GM20000 (cell line): ENCODE measurements at places on chromosomes 5 and 9.
A peak's percentile ranks its signal among the peaks of the same experiment; 100 is the strongest.

DNA sequence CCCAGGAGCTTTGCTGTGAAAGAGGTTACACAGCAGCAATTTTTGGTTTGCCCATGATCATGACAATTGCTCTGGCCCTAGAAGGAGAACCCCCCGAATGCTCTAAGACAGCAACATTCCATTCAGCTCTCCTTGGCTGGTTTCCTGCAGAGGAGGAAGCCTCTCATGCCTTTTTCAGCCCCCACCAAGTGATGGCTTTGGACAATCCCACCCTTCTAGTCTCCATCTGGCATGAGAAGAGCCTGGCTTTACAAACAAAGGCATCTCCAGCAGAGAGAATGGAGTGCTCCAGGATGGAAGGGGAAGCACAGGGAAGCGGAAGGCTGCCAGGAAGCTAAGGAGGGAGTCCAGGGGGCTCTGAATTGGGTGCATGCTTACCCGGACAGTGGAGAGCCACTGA is 98.4 kb downstream of the CRB2 start:
- DNase-seq = no peak

GRCh38 chr9:128558431-128559310 is 6.3 kb downstream of the SPTAN1 start:
- peak; percentile 77 for DNase-seq

DNA sequence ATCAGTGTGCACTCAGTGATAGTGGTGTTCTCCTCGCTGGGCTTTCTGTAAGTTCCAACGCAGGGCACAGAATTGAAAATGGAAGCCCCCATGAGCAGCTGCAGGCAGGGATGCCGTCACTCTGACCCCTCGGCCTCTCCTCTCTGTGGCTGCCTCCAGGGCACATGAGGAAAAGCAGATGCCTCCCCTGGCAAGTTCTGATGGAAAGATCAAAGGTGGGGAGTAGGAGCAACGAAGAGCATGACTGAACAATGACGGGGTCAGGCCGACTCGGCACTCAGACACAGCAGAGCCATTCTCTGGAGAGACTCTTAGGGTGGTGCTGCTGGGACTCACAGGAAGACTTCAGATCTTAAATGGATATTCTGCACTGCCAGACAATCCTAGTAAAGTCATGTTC is 65.6 kb upstream of the CKMT2 start:
- no peak for DNase-seq

GRCh38 chr9:107733523-107733894 is 243.9 kb upstream of the KLF4 start:
- DNase-seq = no peak

DNA sequence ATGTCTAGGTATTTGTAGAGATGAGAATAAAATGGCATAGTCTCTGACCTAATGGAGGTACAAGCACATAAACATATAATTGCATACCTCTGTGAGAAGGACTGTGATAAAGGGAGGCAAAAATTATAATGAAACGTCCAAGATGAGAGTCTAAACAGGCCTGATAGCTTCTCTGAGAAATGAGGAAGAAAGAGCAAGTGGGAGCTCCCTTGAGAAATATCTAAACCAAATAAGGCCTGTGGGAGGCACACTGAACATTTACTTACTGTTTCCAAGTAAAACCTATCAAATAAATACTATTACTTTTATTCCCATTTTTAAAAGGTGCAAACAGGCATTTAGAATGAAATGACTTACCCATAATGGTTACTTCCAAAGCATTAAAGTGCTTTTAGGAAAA is 125.6 kb upstream of the PAPPA start:
- no peak for DNase-seq

DNA sequence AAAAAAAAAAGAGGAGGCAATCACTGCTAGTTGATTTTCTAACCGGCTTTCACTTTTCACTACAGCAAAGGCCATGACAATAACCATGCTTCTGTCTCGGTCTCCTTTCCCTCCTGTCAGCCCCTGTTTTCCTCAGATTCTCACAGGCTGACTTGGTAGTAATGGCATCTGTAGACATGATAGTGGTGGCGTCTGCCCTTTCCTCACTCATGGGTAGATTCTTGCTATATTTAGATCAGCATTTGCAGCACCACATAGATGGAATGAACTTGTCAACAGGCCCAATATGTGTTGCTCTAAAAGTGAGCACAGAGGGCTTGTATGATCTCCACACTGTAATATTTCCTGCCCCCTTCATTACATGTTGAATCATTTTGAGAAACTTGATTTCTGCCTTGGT is 120.3 kb upstream of the FTMT start:
- DNase-seq = no peak

DNA sequence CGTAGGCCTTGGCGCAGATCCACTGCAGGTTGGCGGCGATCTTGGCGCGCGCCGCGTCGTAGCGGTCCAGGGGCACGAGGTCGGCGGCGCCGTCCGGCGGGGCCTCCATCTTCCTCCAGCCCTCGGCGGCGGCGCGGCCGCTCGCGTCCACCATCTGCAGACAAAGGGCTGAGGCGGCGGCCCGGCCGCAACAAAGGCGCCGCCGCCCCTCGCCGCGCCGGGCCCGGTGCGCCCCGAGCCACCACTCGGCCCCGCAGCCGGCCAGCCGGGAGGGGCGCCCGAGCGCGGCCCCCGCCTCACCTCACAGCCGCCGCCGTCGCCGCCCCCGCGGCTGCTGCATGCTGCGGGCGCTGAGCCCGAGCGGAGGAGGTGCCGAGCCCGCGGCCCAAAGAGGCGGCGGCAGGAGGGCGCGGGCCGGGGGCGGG is 328 bp downstream of the CAMSAP1 start:
- no peak for DNase-seq

- DNase-seq = no peak
These were observed 217.7 kb upstream of the PANK3 start for GRCh38 chr5:168796593-168797580.

- peak; percentile 51 for DNase-seq
These were observed 26.8 kb upstream of the ANKRD33B start for GRCh38 chr5:10536931-10537579.

DNA sequence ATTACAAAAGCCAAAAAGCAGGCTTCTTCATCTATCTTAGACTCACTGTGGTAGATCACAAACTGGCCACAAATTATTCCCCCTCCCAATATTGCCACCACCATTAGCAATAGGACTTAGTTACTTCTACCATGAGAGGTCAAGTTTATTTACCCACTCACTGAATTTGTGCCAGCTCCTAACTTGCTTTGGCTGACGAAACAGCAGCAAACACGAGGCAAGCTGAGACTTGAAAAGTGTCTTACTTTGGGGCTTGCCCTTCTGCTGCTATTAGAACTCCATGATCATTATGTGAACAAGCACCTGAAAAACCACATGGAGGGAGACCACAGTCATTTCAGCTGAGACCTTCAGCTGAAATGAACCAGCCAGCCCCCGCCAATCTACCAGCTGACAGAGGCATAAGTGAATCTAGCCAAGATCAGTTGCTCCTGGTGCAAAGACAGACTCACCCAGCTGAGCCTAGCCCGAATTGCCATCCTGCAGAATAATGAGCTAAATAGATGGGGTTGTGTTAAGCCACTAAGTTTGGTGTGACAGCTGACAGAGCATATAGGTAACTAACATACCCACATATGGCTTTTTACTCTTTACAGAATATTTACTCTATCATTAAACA is 5.7 kb downstream of the WDR41 start:
- no peak for DNase-seq

DNA sequence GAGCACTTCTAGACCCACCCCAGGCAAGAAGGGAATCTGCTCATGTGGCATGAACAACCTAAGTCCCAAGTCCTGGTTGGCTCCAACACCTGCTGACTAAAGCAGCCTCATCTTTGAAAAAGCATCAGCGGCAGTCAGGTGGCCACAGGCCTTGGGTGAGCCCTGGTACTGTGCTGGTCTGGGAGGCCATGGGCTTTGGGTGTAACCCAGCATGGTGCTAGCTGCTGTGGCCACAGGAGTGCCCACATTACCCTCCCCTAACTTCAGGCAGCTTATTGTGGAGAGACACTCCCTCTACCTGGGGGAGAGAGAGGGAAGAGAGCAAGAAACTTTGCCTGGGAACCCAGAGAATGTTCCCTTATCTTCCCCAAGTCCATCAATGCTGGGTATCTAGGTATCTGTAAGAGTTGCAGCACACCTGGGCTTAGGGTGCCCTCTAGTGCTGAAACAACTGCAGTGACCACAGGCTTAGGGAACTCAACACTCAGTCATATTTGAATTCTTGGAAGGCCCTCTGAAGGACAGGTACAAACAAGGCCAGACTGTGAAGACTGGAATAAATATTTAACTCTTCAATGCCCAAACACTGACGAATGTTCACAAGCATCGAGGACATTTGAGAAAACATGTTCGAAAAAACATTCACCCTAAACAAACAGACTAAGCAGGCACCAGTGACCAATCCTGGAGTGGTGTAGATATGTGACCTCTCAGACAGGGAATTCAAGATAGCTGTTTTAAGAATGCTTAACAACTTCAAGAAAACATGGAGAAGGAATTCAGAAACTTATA is 69.9 kb upstream of the OR2K2 start:
- DNase-seq = no peak

GRCh38 chr5:89484962-89485361 is 602.0 kb upstream of the MEF2C start:
- no peak for DNase-seq

- no peak for DNase-seq
These were observed 34.9 kb upstream of the SYNPO start for GRCh38 chr5:150605546-150605945.

DNA sequence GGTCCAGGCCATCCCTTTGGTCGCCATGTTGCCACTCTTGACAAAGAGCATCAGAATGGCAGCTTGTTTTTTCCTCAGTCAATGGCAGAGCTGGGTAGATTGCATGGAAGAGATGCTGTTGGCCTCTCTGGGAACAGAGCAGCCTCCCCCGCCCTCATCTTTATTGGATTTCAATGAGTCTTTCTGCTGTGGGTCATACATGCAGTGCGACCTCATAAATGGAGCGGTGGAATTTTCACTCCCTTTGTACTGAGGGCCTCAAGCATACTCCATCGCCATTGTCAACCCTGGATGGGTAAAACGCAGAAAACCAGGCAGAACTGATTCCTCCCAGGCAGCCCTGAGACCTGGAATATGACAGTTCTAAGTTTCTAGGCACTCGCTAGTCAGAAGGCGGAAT is 71.8 kb downstream of the ZNF618 start:
- DNase-seq = no peak

DNA sequence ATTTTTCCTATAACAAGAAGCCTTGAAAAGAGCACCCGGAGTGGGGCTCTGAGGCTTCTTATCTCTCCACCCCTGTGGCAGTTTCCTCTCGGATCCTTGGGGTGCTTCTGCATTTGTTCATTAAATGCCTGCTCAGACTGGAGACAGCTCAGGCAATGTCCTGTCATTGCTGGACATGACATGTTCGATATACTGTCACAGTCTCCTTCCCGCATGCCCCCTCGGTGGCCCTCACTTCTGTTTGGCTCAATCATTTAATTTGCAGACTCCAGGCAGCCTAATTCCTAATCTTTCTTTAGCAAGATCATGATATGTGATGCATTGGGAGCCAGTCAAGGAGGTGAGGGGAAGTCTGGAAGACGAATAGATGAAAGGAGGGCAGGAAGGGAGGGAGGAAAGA is 37.5 kb upstream of the CPEB4 start:
- DNase-seq = no peak

DNA sequence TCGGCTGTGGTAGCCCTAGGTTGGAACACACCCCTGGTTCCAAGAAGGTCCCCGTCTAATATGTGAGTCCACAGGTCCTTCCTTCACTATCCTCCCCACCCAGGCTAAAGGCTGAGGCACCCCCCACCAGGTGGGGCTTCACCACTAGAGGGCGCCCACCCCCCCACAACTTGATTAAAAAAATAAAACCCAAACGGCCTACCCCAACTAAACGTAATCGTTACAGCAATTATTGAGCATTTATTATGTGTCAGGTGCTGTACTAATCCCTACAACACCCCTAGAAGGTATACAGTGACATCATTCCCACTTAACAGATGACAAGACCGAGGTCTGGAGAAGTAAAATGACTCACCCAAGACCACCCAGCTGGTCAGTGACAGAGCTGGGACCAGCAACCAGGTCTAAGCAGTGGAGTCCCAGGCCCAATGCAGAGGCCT is 65.0 kb downstream of the FGF18 start:
- DNase-seq = peak; percentile 70

DNA sequence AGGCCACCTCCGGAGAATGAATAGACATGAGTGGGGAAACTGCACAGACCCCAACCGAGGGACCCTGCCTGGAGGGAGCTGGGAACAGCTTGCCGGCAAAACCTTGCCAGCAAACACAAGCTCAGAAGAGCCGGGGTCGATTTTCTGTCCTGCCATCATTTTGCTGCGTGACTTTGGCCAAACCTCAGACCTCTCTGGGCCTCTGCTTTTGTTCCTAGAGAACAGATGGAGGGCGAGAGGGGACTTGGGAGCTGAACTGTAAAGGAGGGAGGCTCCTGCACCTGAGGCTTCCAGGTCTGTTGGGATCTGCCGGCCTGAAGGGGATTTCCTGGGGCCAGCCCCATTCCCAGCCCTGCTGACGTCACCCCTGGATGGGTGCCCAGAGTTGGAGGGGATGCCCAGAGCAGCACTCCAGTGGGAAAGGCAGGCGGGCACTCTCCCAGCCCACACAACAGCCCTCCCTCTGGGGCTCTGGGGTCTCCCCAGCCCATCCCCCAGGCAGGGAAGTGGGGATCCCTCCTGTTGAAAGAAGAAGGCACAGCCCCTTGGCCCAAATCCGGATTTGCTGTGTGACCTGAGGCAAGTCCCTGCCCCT is 40.4 kb upstream of the SYNPO start:
- DNase-seq = no peak

DNA sequence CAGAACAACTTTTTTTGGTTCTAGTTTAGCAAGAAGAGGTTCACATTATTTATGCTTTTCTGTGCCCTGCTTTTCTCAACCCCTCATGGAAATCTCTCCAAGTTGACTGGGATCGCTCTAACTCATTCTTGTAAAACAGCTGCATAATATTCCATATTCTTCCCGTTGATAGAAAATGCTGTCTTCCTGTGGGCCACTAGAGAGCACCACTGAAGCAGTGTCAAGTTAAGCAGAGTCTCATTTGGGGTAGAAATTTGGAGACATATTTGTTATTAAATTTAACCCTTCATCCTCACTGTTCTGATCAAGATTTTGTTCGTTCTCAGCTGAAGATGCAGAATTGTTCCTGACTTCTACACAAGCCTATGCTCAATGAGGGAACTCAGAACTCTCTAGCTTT is 140.1 kb downstream of the CEMIP2 start:
- no peak for DNase-seq

- no peak for DNase-seq
These were observed 133.7 kb downstream of the SLC28A3 start for GRCh38 chr9:84206801-84207370.

- no peak for DNase-seq
These were observed 4.4 kb downstream of the IL33 start for GRCh38 chr9:6219981-6220380.

DNA sequence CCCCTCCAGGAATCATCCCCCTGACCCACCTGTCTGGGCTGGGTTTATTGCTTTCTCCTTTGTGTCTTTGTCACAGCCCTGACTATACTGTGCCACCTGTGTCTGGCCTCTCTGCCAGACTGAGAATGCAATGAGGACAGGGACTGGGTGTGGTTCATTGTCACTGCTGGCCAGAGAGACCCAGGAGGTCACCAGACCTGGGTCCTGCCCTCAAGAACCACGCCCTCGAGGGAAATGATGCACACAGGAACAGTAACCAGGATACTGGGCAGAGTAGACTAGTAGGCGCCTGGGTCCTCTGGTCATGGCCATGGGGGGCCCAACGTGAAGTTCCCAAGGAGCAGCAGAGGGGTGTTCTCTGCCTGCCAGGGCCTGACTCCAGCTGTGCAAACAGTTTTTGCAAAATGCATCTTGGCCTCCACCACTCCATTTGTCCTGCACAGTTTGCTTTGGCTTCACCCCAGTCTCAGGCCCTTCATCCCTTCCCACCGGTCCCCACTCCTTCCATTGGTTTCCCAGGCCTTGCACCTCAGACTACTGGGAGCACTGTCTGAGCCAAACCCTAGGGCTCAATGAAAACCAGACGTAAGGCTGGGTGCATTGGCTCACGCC is 17.8 kb downstream of the RGS3 start:
- no peak for DNase-seq
